T47D (cell line): ENCODE measurements at places on chromosomes 16 and 17.

DNA sequence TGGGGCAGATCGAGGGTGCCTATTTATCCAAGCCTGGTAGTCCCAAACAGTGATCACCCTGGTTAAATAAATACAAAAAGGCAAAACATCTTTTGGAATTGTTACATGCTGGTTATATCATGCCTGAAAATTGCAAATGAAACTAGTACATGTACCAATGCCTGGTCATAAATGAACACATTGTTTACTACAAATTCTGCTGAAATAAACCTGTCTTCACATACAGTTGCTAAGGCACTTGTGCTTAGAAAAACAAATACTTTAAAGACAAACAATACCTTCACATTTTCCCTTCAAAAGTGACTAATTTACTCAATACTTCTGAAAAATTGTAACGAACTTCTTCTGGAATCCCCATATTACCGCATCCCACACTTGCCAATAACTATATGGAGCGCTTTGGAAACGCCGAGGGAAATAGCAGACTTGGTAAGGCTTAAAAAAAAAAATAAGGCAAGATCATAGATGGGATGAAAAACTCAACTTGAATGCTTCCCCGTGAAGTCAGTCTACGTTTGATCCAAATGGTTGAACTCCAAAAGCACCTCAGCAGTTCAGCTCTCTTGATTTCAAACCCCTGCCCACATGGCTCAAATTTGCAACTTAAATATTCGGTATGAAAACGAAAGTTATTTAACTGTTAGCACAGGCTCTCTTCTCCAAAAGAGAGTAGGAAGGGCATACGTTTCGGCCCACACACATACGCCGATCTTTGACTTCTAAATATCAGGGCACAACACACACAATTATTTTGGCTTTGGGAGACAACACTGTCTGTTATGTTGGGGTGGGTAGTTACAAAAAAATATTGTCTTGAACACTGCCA, 264.5 kb downstream of the NTN1 start:
- DNase-seq: no peak

DNA sequence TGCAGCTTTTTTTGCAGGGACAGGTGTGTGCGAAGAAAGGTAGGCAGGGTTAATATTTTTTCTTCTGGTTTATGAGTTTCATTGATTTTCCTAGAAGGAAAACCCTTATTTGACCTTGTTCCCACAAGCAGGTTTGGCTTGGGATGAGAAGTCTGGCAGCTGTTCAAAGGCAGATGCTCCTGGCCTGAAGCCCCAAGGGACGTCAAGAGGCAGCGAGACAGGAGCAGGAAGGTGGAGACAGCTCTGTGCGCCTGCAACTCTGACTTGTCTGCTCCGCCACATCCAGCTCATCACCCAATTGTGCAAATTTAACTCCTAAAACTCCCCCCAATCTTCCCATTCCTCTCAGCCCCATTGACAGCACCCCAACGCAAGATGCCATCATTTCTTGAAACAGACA, 136.8 kb upstream of the XYLT1 start:
- no peak for DNase-seq

GRCh38 chr16:55672471-55672870, 16.7 kb downstream of the SLC6A2 start:
- DNase-seq: no peak

GRCh38 chr16:27251541-27252205, 16.9 kb downstream of the NSMCE1 start:
- no peak for DNase-seq

DNA sequence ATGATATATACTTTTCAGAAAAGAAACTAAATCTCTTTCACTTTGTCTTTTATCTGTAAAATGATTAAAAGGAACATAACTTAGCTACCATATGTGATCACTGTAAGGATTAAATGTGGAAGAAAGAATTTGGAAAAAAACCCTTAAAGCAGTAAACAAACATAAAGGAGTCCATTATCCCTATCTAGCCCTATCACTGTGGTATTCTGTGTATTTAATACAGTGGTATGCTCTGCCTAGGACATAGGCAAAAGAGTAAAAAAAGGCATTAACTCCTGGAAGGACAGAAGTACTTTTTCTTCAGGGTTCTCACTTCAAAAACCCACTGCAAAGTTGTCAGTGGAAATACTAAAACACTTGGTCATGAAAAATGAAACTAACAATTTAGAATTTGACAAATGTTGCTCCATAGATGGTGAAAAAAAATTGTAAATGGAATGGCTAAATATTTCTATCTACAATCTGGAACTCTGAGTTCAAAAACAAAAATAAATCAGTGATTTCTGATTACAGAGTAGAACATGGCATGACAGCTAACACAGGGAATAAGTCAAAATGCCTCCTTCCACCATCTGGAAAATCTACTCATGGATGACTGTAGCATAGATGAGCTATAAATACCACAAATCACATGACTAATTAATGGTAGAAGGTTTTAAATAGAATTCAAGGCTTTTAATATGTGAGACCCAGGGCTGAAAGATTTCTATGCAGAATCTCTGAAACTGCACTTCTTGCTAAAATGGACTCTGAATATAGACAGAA, 140.1 kb downstream of the ITFG1 start:
- no peak for DNase-seq

DNA sequence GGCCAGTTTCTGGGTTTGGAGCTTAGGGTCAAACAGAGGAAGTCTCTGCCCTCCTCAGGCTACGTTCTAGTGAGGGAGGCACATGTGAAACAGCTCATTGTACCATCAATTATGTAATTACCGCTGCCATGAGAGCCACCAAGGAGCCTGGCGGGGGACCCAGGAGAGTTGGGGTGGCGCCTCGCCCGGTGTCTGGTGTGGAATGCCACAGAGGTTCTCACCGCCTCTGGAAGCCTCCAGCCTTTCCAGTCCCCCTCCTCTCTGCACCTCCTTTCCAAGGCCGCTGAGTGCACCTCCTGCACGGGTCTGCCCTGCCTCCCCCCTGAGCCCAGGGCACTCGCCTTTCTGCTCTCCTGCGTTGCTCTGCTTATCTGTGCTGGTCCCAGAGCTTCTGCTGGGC, 51.4 kb downstream of the SREBF1 start:
- DNase-seq: no peak

GRCh38 chr17:824378-824777, 42.2 kb downstream of the MRM3 start:
- no peak for DNase-seq

- no peak for DNase-seq
Observed at GRCh38 chr16:26524281-26524680, 542.4 kb upstream of the C16orf82 start.

GRCh38 chr16:9122969-9123368, 31.5 kb downstream of the HAPSTR1 start:
- no peak for DNase-seq

GRCh38 chr16:87638736-87639135, 36.4 kb downstream of the JPH3 start:
- no peak for DNase-seq

- DNase-seq: no peak
Observed at GRCh38 chr17:62690168-62690897, 62.9 kb downstream of the MRC2 start.

- DNase-seq: no peak
Observed at GRCh38 chr16:31107465-31107867, 720 bp upstream of the BCKDK start.

GRCh38 chr17:67573987-67574657, 143.6 kb upstream of the NOL11 start:
- no peak for DNase-seq

GRCh38 chr17:750431-751037, 1.5 kb downstream of the GEMIN4 start:
- no peak for DNase-seq

- DNase-seq: no peak
Observed at GRCh38 chr17:70313086-70313852, 143.9 kb downstream of the KCNJ2 start.

DNA sequence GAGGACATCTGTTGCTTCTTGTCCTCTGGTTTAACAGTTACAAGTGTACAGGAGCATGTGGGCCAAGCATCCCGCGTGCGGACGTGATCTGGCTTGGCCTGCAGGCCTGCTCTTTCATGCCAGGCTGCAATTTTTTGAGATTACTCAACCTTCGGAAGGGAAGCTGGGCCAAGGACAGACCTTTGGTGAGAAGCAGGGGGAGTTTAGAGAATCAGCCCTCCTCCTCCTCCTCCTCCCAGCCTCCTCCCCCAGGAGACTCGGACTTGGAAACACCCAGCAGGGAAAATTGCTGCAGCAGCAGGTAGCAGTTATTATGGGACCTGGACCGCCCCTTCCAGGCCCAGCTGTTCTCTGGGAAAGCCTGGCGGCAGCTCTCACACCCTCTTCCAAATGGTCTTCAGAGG, 5.1 kb upstream of the KLHL36 start:
- peak; percentile 29 for DNase-seq

GRCh38 chr17:30964876-30965275, 6.0 kb upstream of the RNF135 start:
- DNase-seq: no peak

DNA sequence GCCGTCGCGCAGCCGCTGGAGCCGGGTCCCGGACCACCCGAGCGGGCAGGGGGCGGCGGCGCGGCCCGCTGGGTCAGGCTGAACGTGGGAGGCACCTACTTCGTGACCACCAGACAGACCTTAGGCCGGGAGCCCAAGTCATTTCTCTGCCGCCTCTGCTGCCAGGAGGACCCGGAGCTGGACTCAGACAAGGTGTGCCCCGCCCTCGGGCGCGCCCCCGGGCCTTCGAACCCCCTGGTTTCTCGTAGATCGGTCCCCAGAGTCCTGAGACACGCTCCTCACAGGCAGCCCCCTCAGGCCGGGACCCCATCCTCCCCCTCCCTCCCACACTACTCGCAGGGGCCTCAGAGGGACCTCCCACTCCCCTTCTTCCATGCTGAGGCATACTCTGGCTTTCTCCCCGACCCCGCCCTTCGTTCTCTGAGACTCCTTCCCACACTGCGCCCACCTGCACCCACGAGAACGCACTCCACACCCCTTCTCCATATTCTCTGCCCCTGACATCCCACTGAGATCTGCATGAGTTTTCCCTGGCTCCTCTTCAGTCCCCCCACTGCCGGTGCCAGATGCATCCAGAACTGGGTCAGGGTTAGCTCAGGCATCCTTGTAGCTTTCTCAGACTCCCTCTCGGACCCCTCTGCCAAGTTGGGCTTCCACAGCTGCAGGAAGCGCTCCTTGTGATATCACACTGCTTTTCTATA, 523 bp downstream of the KCTD2 start:
- DNase-seq: no peak

- no peak for DNase-seq
Observed at GRCh38 chr16:64361753-64362152, 760.1 kb downstream of the CDH11 start.

GRCh38 chr17:47257651-47258339, 4.2 kb downstream of the ITGB3 start:
- DNase-seq: no peak

DNA sequence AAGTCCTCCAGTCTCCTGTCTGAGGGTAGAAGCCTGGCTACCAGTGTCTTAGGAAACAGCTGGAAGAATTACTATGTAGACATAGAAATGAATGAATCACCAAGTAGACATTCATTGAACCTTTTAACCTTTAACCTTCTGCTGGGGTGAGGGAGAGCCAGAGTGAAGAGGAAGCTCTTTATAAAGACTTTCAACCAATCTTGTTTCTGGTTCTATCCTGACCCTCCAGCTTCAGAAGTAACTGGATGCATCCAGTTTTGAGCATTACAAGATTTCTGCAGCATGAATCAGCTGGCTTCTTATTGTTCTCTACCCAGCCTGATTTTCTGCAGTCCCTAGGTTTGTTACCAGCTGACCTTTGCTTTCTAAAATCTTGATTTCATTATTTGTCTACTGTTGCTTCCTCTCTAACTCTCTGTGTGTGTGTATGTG, 8.5 kb downstream of the TEKT1 start:
- no peak for DNase-seq

- peak; percentile 39 for DNase-seq
Observed at GRCh38 chr17:66551839-66552238, 249.4 kb downstream of the PRKCA start.

DNA sequence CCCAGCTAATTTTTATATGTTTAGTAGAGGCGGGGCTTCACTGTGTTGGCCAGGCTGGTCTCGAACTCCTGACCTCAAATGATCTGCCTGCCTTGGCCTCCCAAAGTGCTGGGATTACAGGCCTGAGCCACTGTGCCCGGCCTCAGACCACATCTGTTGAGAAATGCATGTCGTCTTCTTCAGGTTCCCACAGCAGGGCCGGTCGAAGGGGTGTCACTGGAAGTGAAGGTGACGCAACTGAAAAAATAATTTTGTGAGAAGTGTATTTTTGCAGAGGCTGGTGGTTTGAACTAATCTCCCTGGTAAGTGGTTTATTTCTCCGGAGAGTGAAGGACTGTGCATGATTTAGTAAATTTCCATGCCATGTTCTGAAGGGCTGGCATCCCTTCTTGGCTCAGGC, 33.4 kb upstream of the IL34 start:
- no peak for DNase-seq

- no peak for DNase-seq
Observed at GRCh38 chr17:69404399-69404798, 10.1 kb upstream of the MAP2K6 start.

GRCh38 chr17:18321309-18321708, 6.2 kb downstream of the SMCR8 start:
- DNase-seq: peak; percentile 63

GRCh38 chr17:37478187-37478586, 11.5 kb upstream of the DUSP14 start:
- no peak for DNase-seq

- DNase-seq: no peak
Observed at GRCh38 chr16:311725-312124, 28.8 kb downstream of the PDIA2 start.

GRCh38 chr17:74807925-74808324, 31.8 kb upstream of the NAT9 start:
- DNase-seq: no peak

DNA sequence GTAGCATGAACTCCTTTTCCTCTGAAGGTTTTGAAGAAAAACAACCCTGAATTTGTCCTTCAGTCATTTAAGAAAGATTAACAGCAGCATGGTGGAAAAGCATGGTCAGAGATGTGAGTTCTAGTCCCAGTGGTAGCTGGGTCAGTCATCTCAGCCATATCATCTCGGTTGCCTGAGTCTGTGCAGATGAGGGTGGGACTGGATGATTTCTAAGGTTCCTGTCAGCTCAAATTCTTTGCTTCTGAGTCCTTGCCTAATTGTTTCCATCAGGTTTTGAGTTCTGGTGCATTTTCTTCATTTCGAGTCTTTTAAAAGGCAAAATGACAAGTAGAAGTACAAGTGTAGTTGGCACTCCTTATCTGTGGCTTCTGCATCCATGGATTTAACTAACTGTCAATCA, 63.9 kb downstream of the TNRC6C start:
- DNase-seq: no peak

DNA sequence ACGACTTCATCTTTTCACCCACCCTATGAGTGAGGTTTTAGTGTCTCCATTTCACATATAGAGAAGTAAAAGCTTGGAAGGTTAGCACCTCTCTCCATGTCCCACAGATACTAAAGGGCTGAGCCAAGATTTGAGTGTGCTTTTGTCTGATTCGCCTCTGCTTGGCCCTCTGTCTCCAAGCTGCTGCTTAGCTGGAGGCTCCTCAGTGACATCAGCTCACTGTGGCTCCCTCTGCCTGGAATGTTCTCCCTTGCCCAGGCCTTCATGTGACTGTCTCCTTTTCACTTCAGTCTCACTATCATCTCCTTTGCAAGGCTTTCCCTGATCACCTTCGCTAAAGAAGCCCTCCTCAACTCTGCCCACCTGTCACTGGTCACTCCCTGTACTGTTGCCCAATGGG, 84.5 kb upstream of the HSBP1 start:
- DNase-seq: no peak

- no peak for DNase-seq
Observed at GRCh38 chr16:56986361-56986760, 3.0 kb upstream of the NLRC5 start.

GRCh38 chr17:15262291-15263205, 2.6 kb downstream of the PMP22 start:
- DNase-seq: peak; percentile 29
